SK-N-DZ (cell line): ENCODE measurements at places on chromosomes 11 and 22.

DNA sequence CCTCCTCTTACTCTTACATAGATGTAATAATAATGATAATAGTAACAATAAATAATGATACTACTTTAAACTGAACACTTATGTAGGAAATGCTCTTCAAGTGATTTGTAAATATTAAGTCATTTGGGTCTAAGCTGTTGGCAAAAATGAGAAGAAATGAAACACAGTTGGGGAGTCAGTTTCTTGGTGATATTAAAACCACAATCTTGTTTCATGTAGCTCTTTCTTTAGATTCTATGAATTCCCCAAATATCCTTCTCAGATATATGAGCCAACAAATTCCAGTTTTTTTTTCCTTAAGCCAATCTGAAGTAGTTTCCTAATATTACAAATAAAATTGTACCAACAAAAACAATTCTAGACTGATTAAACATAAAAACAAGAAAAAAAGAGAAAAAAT is 1115.6 kb upstream of the CNTN5 start:
- DNase-seq, result no peak

- no peak for DNase-seq
Observed at GRCh38 chr11:74019860-74020259, 11.0 kb upstream of the UCP3 start.

GRCh38 chr11:78248903-78249302 is 60.2 kb downstream of the USP35 start:
- no peak for DNase-seq

DNA sequence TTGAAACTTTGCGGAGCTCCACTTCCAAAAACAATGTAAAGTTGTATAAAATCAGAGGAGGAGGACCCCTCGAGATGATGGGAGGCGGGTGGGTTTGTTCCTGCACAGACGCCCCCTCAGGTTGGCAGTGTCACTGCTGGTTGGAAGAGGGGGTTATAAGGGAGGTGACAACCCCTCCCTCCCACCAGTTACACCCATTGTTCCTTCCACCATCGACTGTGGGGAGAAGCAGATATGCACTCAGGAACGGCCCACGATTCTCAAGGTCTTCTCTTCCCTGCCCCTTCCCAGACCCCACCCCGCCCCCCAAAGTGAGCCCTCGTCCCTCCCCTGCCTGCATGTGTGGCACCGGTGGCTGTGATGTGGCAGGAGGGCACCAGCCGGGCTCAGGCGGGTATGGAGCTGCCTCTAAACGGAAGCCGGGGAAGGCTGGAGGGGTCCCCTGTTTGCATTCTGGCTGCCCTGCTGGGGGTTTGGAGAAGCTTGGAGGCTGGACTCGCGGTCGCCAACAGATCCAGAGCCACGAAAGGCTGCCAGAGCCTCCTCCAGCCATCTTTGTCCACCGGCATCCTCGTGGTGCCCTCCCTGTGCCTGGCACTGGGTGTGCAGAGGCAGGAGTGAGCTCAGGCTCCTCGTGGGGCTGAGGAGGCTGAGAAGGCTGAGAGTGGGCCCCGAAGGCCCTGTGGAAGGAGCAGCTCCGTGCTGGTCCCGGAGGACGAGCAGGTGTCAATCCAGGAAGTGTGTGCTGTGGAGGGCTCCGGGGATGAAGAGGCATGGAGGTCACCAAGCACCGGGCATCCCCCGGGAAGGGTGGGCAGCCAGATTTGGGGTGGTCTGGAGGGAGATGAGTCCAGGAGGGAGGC is 778 bp downstream of the KDELR3 start:
- DNase-seq, result no peak

GRCh38 chr11:44036811-44037657 is 10.7 kb upstream of the ACCSL start:
- peak; percentile 90 for DNase-seq

DNA sequence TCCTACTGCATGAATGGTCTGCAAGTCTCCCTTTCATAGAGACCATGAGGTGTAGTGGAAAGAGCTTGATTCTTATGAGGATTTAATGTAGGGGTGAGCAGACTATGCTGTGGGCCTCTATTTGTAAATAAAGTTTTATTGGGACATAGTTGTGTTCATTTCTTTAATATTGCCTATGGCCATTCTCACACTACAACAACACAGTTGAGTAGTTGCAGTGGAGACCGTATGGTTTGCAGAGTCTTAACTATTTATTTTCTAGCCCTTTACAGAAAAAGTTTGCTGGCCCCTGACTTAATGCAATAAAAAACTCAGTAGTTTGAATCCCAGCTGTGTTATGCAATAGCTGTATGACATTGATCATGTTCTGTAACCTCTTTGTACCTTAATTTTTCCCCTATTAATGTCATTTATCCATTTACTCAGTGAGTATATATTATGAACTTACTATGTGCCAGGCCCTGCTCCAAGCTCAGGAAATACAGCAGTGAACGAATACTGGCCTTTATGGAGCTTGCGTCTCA is 106.3 kb downstream of the ATXN10 start:
- DNase-seq, result no peak

- DNase-seq, result no peak
Observed at GRCh38 chr11:69343401-69344321, 49.7 kb downstream of the MYEOV start.

DNA sequence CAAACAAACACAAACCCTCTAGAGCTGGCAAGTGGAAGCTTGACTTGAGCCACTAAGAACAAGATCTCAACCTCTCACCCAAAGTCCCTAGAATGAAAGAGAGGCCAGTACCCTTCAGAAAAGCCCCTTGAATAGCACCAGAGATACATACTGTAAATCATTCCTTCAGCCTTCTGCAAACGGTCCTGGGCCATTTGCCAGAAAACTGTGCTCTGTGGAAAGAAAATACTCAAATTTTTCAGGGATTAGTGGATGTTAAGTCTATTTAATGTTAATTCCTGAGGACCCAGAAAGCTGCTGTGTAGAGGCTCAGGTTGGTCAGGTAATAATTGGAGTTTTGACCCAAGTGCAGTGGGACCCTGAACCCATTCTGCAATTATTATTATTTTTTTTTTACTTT is 16.9 kb downstream of the SERPINH1 start:
- DNase-seq, result no peak

GRCh38 chr11:30258679-30259078 is 27.9 kb downstream of the FSHB start:
- DNase-seq, result no peak

GRCh38 chr11:60504219-60504905 is 10.8 kb upstream of the MS4A13 start:
- DNase-seq, result no peak

DNA sequence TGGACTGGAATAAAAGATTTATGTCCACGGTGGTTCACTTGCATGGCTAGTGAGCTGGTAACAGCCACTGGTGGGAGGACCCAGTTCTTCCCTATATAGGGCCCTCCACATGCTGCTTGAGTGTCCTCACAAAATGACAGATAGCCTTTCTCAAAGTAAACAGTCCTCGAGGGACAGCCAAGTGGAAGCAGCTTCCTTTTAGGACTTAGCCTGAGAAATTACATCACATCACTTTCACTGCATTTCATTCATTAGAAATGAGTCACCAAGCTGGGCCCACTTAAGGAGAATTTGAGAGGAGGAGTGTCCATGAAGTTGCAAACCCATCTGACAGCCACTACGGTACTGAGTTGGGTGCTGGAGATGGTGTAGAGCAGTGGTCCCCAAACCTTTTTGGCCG is 7.0 kb downstream of the ISX start:
- no peak for DNase-seq

- no peak for DNase-seq
Observed at GRCh38 chr11:115471367-115471766, 32.8 kb downstream of the CADM1 start.

DNA sequence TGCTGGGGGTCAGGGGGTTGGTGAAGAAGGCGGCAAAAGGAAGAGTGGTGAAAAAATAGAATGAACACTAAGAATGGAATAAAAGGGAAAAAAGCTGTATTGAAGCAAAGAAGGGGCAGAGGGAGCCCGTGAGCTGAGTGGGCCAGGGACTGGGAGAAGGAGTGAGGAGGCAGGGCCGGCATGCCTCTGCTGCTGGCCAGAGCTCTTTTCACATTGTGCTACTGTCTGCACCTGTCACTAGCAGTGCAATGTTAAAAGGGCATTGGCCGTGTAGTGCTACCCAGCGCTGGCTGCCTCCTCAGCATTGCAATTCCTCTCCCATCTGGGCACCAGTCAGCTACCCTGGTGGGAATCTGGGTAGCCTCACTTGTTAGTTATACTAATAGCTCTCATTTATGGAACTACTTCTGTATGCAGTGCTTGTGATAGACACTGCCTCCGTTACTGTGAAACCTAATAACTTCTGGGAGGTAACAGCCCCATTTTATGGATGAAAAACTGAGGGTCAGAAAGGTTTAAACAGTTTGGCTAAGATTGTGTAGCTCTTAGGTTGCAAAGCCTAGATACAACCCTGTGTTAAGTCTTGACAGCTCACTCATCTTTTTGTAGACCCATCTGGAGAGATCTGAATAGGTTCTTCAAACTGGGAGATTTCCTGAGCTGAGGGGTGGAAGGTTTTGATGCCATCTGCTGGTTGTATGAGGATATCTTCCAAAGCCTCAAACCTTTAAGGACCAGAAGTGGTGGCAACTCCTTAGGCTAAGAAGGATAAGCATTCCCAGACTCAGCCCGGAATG is 8.5 kb downstream of the YPEL4 start:
- peak; percentile 66 for DNase-seq

GRCh38 chr11:12606597-12606996 is 67.6 kb upstream of the TEAD1 start:
- DNase-seq, result no peak

GRCh38 chr11:69540118-69541000 is 58.9 kb downstream of the LINC01488 start:
- peak; percentile 42 for DNase-seq

GRCh38 chr11:126781942-126782341 is 218.6 kb downstream of the KIRREL3 start:
- no peak for DNase-seq

DNA sequence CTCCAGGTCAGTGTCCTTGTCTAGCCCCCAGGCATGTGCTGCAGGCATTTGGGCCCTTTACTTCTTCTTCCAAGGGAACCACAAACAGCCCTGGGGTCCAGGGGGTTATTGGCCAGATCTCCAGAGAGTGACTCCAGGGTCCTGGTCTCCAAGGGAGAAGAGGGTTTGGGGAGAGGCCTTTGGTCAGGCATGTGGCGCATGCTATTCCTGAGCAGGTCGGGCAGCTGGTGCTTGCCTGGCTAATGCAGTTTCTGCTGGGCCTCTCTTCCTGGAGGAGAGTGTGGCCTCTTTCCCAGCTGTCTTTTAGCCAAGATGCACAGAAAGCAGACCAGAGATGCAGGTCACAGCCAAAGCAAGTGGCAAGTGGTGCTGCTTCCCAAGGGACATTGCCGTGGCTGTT is 3.8 kb upstream of the RFPL2 start:
- no peak for DNase-seq

- DNase-seq, result no peak
Observed at GRCh38 chr11:96340555-96340885, 2.5 kb downstream of the MAML2 start.

DNA sequence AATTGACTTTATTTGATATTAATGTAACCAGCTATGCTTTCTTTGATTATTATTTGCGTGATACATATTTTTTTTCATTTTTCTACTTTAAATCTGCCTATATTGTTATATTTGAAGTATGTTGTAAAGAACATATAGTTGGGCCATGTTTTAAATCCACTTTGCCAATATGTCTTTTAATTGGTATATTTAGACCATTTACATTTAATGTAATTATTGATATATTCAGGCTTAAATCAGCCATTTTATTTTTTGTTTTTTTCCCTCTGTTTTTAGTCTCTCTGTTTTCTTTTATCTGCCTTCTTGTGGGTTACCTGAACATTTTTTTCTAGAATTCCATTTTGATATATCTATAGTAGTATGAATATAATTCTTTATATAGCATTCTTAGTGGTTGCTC is 55.9 kb downstream of the ADAMTS15 start:
- DNase-seq, result no peak

- no peak for DNase-seq
Observed at GRCh38 chr11:7501894-7502293, 11.9 kb upstream of the PPFIBP2 start.

DNA sequence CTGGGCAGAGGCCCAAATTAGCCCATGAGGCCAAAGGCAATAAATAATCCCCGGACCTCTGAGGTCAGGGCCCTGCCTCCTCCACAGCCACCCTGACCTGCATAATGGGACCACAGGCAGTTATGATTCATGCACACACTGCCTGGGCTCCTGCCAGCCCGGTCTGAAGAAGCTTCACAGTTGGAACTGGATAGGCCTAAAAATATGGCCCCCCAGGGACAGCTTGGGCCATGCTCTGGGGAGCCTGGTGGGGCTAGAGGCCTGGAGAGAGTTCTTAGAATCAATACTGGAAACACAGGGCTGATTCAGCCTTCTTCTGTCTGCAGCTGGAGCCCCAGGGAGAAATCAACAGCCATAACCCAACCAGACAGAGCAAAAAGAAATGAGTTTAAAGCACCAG is 112.8 kb upstream of the CADM1 start:
- DNase-seq, result no peak

GRCh38 chr11:114606003-114606801 is 10.6 kb upstream of the NXPE4 start:
- DNase-seq, result no peak

- DNase-seq, result no peak
Observed at GRCh38 chr11:112596324-112596723, 335.7 kb upstream of the PLET1 start.

DNA sequence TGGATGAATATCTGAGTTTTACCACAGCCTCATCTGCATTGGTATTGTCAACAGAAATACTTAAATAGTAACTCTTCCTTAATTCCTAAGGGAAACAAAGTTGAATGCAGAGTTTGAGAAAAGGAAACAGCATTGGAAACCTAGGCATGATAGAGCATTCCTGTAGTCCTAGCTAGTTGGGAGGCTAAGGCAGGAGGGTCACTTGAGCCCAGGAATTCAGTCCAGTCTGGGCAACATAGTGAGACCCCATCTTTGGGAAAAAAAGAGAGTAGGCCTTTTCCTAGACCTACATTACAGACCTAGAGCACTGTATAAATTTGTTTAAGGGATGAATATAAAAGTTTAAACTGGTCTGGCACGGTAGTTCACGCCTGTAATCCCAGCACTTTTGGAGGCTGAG is 13.4 kb downstream of the PAFAH1B2 start:
- DNase-seq, result no peak

- peak; percentile 27 for DNase-seq
Observed at GRCh38 chr11:48109046-48109666, 107.5 kb upstream of the OR4B1 start.

GRCh38 chr11:130310622-130311021 is 4.1 kb downstream of the ZBTB44 start:
- no peak for DNase-seq

DNA sequence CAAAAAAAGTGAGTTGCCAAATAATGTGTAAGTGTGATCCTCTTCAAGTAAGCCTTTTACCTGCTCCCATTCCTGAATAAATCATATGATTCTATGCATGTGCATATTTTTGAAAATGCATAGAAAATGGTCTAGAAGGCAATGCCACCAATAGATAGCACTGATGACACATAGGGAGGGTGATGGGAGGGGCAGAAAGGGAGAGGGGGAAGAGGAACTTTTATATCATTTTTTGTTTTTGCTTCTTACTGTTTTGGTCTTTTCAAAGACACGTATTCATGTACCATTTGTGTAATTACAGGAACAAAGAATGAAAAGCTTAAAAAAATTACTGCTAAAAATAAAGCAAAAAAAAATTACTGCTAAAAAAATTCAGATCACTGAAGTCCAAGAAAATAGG is 60.8 kb downstream of the C11orf58 start:
- DNase-seq, result no peak
